ENCODE measurements at places on chromosomes 1 and 21.

DNA sequence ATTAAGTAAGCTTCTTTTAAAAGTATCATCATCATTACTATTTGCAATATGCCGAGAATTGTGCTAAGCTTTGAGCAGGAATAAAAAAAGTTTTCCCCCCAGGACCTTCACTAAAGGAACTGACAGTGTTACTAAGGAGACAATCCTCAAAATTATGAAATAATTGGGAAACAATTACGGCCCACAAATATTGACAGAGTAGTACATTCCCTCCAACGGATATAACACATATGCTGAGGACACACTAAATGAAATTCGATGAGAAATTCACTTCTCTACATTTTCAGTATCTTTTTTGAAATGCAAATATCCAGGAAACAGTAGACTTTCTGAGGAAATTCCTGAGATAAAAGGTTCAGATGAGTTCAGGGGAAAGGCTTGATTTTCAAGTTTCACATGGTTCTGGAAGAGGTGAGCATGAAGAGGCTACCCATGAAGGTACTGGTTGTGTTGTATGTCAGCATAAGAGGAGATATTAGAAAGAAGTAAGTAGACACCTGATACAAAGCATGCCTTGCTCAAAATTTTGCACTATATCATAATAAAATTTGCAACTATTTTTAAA lies 171.2 kb upstream of the NR5A2 start:
- DNase-seq = no peak

GRCh38 chr1:101245246-101245927 lies 8.6 kb downstream of the S1PR1 start:
- DNase-seq = no peak

- no peak for DNase-seq
Measured at GRCh38 chr1:156284757-156285156, 632 bp downstream of the TMEM79 start.

GRCh38 chr1:7093297-7093696 lies 308.0 kb downstream of the CAMTA1 start:
- DNase-seq = no peak

DNA sequence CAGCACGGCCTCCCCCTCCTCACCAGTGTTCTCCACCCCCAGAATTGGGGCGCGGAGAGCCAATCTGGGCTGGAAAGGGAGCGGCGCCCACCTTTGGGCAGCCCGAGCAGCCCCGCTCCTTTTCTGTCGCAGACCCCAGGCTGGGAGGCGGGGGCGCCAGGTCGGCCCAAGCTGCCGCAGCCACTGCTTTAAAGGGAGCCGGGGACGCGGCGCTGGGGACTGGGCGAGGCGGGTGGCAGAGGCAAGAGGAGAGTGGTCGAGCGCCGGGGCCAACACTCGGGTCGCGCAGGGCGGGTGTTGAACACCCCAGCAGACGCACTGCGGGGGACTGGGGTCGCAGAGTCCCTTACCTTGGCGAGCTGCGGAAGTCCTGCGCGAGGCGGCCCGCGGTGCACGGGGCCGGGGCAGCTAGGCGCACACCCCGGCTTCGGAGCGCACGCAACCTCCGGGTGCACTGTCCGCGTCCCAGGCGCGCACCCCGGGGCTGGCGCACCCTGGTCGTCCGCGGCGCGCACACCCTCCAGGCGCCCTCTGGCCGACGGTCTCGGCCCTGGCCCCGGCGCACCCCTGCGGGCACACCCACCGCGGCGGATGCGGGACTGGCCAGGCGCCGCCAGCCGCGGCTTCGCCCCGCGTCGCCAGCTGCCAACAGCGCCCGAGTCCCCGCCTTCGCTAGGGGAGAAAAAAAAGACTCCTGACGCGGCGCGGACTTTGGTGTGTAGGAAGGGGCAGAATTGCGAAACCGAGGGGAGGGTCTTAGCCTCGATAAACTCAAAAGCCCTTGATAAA lies at the start of gene KANK4:
KANK4 (minus strand) TSS at position 679 of the 789 bp plus-strand sequence. CDS start 37,870 bp downstream, outside the sequence.
- DNase-seq = no peak

DNA sequence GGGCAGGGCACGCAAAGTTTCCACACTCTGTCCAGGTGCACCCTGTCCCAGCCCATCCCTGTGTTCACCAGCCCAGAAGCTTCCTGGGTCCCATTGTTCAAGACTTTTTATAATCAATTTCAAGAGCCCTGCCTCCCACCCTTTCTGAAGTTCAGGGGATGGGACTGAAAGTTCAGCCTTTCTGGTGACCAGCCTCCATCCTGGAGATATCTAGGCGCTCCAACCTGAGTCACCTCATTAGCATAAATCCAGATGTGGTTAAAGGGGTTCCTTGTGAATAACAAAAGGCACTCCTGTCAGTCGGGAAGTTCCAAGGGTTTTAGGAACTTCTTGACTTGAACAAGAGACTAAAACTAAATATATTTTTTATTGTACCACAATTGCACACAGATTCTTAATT lies 48.4 kb upstream of the RAP1A start:
- no peak for DNase-seq
